Inflammatory macrophage treated with lipopolysaccharide for 4 hours (primary cell): ENCODE measurements at places on chromosomes 12 and 14.
A peak's percentile ranks its signal among the peaks of the same experiment; 100 is the strongest.

- no peak for DNase-seq
These were observed 746.5 kb downstream of the SLC6A15 start for GRCh38 chr12:84165998-84166571.

- peak; percentile 31 for DNase-seq
These were observed 100.0 kb downstream of the PPP2R5C start for GRCh38 chr14:101861464-101861863.

- no peak for DNase-seq
These were observed 43.8 kb upstream of the KTN1 start for GRCh38 chr14:55536204-55536708.

- peak; percentile 33 for DNase-seq
These were observed 51.7 kb upstream of the KICS2 start for GRCh38 chr12:64273527-64274403.

- DNase-seq = no peak
These were observed 27.9 kb downstream of the DYRK4 start for GRCh38 chr12:4589941-4590340.

GRCh38 chr14:104237651-104238423 lies 99.5 kb downstream of the KIF26A start:
- DNase-seq = no peak

GRCh38 chr14:42391146-42391834 lies 784.6 kb downstream of the LRFN5 start:
- DNase-seq = no peak

GRCh38 chr12:120234643-120235368 lies 30.7 kb downstream of the PXN start:
- peak; percentile 84 for DNase-seq

GRCh38 chr12:85765453-85765869 lies 70.7 kb downstream of the RASSF9 start:
- DNase-seq = no peak

- no peak for DNase-seq
These were observed 237.2 kb downstream of the EMP1 start for GRCh38 chr12:13433768-13434167.

DNA sequence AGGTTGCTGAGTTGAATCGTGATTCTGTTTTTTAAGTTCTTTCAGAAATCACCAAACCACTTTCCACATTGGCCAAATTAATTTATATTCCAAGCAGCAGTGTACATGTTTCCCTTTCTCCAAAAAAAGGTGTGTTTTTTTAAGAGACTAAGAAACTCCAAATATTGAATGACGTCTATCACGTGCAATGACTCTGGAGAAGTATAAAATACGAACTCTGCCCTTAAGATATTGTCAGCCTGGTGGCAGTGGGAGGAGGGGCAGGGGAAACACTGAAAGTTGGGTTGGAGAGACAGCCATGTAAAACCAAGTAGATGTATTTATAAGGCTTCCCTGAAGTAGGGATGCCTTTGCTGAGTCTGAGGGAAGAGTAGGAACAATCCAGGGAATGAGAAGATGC lies 50.1 kb upstream of the DHRS4 start:
- DNase-seq = no peak

DNA sequence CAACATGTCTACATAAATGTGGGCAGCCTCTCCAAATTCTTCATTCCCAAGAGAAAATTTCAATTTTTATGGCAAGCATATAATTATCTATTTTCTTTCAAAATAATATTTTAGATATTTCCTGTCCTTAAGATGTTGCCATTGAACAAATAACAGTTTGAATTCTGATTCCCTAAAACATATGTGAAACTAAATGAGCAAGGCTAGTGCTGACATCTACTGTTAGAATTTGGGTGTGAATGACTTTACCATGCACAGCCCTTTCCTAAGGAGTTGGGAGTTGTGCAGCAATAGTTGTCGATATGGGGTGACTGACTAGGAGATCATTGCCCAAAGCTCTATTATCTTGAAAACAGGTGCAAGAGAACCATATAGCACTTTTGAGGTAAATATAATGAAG lies 108.2 kb upstream of the SLC38A4 start:
- peak; percentile 53 for DNase-seq

GRCh38 chr12:53230108-53230845 lies 1.7 kb downstream of the RARG start:
- no peak for DNase-seq

GRCh38 chr12:23669691-23670090 lies 279.8 kb downstream of the SOX5 start:
- DNase-seq = no peak

GRCh38 chr12:27844366-27845090 lies 64.5 kb upstream of the MANSC4 start:
- DNase-seq = no peak

GRCh38 chr14:56805992-56806727 lies 4.1 kb downstream of the OTX2 start:
- DNase-seq = no peak

- DNase-seq = no peak
These were observed 479.3 kb downstream of the SLC16A7 start for GRCh38 chr12:60075091-60075490.

DNA sequence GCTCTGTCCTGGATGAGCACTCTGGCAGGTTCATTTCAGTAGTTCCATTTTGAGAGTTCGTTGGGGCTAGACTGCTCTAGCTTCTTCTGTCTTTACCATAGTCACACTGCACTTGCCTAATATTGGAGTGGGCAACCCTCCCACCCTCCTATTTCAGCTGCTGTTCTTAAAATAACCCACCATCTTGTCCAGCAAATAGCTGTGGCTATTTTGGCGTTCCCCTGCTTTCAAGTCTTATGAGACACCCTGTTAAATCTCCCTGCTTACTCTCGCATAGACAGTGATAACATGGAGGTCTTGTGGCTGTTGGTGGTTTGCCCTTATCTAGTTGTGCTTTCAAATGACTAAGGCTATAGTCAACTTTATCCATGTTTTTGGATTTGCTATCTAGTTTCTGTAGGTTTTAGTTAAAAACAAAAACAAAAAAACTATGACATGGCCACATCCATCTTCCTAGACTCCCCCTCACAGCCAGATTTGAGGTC lies 65.5 kb downstream of the LRP6 start:
- no peak for DNase-seq

GRCh38 chr12:38586789-38587188 lies 270.2 kb downstream of the ALG10B start:
- peak; percentile 86 for DNase-seq

DNA sequence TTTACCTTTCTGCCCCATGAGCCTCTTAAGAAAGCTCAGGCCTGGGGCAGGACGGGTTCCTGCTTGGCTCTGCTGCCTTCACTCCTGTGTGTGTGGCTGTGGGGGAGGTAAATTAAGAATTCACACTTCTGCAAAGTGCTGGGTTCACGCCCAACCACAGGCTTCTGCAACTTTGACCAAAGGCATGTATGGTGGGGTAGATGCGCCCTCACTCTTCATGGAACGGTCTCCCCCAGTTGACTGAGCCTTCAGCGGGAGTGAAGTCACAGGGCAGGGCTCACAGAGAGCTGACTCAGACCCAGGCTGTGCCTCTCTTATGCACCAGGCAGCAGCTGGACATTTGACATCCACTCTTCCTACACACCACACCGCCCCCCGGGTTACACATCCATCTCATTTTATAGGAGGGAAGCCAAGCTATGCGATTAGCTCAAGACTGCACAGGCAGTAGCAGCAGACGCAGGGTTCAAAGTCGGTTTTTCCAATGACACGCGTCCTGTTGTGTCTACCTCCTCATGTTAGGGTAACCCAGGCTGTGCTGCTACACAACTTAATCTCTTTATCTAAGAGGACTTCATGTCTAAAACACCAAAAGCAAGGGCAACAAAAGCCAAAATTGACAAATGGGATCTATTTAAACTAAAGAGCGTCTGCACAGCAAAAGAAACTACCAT lies 15.4 kb upstream of the BCL11B start:
- DNase-seq = no peak

- DNase-seq = peak; percentile 91
These were observed 3.6 kb downstream of the CMKLR1 start for GRCh38 chr12:108335349-108336119.

GRCh38 chr12:6106218-6106617 lies 18.3 kb downstream of the VWF start:
- DNase-seq = peak; percentile 60

GRCh38 chr12:122785503-122785902 lies 11.1 kb downstream of the CCDC62 start:
- DNase-seq = no peak

- no peak for DNase-seq
These were observed 45.5 kb downstream of the PAWR start for GRCh38 chr12:79645235-79645630.

GRCh38 chr14:104939666-104940410 lies 15.2 kb downstream of the PLD4 start:
- DNase-seq = no peak

DNA sequence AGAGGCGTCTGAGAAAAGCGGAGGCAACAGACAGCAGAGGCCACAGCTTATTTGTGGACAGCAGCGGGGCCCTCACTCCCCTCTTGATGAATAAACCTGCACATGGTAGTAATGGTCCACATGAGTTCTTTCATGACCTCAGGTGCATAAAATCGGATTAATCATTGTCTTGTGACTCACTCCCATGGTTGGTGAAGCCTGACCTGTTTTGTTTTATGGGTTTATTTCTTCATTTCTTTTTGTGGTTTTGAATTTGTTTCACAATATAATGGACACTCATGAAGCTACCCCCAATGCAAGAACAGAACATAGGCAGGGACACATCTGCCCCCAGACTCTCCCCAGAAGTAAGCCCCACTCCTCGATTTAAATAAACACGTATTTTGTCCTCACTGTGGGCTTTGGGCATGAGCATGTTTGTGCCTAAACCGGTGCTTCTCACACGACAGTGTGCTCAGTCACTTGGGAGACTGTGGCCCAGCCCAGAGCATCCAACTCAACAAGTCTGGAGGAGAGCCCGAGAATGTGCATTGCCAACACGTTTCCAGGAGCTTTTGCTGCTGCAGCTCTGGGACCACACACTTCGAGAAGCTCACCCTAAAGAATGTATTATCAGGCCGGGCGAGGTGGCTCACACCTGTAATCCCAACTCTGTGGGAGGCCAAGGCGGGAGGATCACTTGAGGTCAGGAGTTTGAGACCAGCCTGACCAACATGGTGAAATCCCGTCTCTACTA lies 116.1 kb downstream of the SCARB1 start:
- DNase-seq = peak; percentile 65

DNA sequence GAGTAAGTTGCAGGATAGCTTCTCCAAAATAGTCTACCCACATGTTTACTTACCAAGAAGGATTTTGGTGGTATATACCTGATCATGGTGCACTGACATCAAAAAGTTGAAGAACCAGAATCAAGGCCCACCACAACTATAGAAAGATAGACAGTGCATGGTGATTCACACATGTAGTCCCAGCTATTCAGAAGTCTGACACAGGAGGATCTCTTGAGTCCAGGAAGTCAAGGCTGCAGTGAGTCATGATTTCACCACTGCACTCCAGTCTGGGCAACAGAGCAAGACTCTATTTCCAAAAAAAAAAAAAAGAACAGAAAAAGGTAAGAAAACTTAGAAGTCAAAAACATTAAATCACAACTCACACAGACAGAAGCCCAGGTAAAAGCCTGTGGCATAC lies 422.2 kb upstream of the FOXG1 start:
- DNase-seq = no peak

DNA sequence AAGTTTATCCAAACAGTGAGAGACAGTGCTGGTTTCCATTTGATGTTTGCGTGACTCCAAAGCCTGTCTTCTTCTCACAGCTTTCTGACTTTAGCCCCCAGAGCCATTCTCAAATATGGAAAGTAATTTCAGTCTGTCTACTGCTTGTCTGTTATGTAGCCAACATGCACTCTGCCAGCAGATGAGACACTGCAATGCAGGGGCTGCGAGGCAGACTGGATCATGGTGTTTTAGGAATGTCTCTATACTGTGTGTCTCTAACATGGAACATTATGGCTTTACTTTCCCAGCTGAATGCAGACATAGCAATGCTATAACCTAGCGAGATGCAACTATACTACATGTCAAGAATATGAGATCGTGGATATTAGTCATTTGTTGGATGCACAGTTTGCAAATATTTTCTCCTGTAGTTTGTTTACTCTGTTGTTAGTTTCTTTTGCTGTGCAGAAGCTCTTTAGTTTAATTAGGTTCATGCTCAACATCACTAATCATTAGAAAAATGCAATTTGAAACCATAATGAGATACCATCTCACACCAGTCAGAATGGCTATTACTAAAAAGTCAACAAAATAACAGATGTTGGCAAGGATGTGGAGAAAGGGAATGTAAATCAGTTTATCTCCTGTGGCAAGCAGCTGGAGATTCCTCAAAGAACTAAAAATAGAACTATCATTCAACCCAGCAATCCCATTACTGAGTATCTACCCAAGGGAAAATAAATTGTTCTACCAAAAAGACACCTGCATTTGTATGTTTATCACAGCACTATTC lies 235.8 kb upstream of the TMTC1 start:
- DNase-seq = no peak

GRCh38 chr12:90574676-90575075 lies 380.3 kb downstream of the CCER1 start:
- DNase-seq = no peak

DNA sequence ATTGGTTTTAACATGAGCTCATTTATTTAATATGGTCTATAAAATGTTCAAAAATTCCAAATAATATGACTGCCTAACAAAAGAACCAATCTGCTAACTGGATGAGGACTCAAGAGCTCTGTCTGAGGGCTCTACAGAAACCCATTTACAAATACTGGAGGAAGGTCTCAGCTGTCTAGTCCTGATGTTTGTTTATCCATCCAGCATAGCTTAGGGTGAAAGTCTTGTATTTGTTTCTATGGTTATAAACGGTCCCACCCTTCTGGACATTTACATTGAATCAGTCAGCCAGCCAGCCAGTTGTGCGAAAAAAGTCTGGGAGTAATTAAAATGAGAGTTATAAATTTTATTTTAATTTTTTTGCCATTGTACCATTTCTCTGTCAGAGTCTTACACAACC lies 220.7 kb downstream of the BMP4 start:
- DNase-seq = no peak

GRCh38 chr12:67681105-67681778 lies 32.7 kb downstream of the DYRK2 start:
- no peak for DNase-seq

- DNase-seq = no peak
These were observed 33.4 kb downstream of the LRTM2 start for GRCh38 chr12:1853716-1854115.

DNA sequence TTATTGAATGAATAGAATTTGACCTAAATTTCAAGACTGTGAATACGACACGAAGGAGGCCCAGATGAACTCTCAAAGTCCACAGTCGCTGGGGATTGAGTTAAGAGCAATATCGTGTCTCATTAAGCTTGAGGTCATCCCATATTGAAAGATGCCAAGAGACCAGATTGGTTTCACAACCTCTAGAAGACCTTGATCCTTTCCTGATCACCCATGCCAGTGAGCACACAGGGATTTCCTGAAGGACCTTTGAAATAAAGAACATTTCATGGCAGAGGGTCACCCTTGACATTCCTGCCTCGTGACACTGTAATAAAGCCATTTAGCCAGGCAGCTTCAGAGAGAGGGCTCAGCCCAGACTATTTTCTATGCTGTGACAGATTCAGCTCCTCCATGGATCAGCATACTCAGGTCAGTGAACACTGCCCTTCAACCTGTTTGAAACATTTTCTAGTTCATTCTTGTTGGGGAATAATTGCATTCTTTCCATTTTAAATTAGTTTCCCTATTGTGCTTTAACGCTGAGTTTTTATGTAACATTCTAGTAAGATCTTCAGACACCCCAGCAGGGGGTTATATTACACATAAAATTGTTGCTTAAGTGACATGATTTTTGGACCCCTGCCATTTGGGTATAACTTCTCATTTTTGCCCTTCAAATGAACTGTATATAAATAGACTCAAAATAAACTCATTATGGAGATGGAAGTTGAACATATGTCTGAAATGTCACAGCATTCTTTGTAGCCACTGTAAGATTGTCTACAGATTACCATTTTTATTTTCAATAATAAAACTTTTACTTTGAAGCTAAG lies 213.2 kb downstream of the C12orf50 start:
- no peak for DNase-seq
